Panc1 (cell line): ENCODE measurements at places on chromosomes 2 and 18.

GRCh38 chr2:135225781-135226180 is 173.7 kb downstream of the RAB3GAP1 start:
- no peak for DNase-seq

DNA sequence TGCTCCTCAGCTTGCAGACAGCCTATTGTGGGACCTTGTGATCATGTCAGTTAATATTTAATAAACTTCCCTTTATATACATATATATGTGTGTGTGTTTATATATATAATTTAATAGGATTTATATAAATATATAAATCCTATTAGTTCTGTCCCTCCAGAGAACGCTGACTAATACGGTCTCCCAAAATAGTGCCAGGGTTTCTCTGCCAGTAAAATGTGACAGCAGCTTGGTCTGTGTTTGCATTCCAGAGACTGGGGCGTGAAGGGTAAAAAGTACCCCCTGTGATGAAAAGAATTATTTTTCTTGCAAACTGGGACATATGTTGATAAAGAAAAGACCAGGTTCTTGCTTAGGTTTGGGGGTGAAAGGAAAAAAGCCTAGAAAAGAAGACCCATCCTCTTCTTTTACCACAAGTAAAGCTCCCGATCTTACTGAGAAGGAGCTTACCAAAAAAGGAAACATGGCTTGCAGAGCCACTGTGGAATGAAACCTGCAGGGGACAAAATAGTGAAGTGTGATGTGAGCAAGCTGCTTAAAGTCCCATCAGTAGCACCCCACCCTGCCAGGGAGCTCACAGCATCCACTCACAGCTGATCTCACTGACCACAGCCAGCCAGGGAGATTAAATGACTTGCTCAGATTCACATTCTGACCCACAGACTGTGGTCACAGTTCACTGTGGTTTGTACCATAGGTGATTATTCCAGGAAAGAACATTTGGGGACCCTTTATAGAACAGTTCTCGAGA is 110.9 kb upstream of the RMP24 start:
- no peak for DNase-seq

GRCh38 chr2:222364285-222364895 is 60.0 kb upstream of the SGPP2 start:
- no peak for DNase-seq

- no peak for DNase-seq
These were observed 4.8 kb downstream of the ANKAR start for GRCh38 chr2:189679226-189679625.

DNA sequence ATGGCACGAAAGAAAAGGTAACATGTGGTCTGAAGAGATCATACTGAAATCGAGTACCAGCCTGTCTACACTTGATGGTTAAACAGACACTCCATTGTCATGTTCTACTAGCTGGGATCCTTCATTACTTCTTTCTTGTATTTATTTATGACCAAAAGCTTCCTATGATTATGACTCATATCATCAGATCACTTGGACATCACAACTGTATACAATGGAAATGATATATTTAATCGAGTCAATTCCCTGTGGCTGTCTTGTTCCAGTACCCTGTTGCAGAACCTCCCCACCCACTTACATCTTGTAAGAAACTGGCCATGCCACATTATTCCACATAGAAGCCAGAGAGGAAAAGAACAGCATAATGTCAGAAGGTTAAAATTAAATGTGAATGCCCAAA is 358.9 kb downstream of the ZEB2 start:
- DNase-seq = no peak

DNA sequence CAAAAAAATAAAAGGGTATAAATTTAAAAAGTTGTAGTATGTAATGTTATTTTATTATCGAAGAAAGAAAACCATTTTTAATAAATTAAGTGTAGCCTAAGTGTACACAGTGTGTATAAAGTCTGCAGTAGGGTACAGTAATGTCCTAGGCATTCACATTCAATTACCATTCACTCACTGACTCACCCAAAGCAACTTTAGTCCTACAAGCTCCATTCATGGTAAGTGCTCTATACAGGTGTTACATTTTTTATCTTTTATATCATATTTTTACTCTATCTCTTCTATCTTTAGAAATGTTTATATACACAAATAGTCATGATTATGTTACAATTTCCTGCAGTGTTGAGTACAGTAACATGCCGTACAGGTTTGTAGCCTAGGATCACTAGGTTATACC is 59.5 kb downstream of the RABL2A start:
- DNase-seq = no peak

GRCh38 chr2:212328712-212329496 is 209.7 kb downstream of the ERBB4 start:
- DNase-seq = no peak

GRCh38 chr2:15181092-15181745 is 379.9 kb downstream of the NBAS start:
- no peak for DNase-seq

GRCh38 chr2:181998041-181998835 is 12.6 kb downstream of the PPP1R1C start:
- no peak for DNase-seq

GRCh38 chr2:186442885-186443284 is 43.2 kb upstream of the ZC3H15 start:
- no peak for DNase-seq

GRCh38 chr18:12060182-12060870 is 33.3 kb upstream of the ANKRD62 start:
- DNase-seq = no peak

DNA sequence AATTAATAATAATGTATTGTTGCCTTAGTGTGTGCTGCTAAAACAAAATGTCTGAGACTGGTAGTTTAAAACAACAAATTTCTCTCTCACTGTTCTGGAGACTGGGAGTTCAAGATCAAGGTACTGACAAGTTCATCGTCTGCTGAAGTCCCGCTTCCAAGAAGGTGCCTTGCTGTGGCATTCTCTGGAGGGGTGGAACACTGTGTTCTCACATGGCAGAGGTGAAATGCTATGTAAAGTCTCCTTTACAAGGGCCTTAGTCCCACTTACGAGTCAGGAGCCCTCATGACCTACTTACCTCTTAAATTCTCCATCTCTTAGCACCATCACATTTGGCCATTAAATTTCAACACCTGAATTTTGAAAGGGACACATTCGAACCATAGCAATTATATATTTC is 299.2 kb upstream of the RBMS1 start:
- DNase-seq = no peak

DNA sequence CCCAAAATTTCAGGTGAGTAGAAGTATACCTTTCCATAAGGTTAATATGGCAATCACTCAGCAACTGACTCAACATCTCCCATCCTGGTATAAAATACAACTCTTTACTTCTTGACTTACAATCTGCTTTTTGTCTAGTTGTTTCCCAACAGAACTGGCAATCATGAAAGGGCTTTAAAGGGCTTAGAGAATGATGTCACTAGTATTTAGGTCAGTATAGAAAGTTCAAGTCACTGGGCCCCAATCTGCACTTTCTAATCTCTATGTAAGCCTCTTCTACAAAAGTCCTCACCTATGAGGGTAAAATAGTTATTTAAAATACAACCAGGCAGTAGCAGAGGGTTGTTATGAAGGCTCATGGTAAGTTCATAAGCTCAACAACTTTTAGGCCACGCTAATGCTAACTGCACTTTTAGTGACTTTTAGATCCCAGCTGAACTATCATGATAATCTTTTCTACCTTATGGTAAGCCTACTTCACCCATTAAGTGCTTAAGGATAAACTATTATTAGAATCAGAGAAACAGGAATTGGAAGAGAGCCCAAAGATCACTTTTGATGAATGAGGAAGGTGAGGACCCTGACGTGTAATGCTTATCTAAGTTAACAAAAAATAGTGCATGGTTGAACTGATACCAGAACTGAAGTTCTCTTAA is 79.6 kb downstream of the GORASP2 start:
- DNase-seq = no peak
